ENCODE measurements at places on chromosomes 7 and 10. TPM values are rescaled to one million over a fixed set of nuclear protein-coding genes. Genes with fewer than 3 reads are reported as not detected.

The MYH16 gene
- total RNA-seq: not detected

The PSMA2 gene
- total RNA-seq: 235 TPM

The CALML5 gene
- not detected for total RNA-seq

The RTKN2 gene
- 1.2 TPM for total RNA-seq

The FEZF1 gene
- not detected for total RNA-seq

The LRRD1 gene
- not detected for total RNA-seq

The HOXA9 gene
- not detected for total RNA-seq

The FAM53B gene
- 9.6 TPM for total RNA-seq

The NRP1 gene
- total RNA-seq: 0.19 TPM

The NSUN6 gene
- 13.0 TPM for total RNA-seq

The NPSR1 gene
- total RNA-seq: not detected

The ZNF853 gene
- total RNA-seq: 2.2 TPM

The STEAP2 gene
- total RNA-seq: not detected

The ASB10 gene
- total RNA-seq: not detected

The OR9A4 gene
- total RNA-seq: not detected

The PNLIPRP2 gene
- total RNA-seq: not detected

The NRCAM gene
- 4.6 TPM for total RNA-seq

The COBL gene
- not detected for total RNA-seq

The RBM20 gene
- total RNA-seq: 0.42 TPM

The SPDYE16 gene
- total RNA-seq: 0.14 TPM

The NUTM2E gene
- total RNA-seq: not detected

The LIPJ gene
- not detected for total RNA-seq

The CCDC146 gene
- 0.93 TPM for total RNA-seq

The TMEM273 gene
- 0.76 TPM for total RNA-seq

Measured in activated naive CD8-positive, alpha-beta T cell treated with anti-CD3 and anti-CD28 coated beads for 36 hours (primary cell).